ENCODE measurements at places on chromosomes 2 and 18.

- no peak for DNase-seq
Measured at GRCh38 chr18:63051928-63052327, 267.6 kb downstream of the BCL2 start.

DNA sequence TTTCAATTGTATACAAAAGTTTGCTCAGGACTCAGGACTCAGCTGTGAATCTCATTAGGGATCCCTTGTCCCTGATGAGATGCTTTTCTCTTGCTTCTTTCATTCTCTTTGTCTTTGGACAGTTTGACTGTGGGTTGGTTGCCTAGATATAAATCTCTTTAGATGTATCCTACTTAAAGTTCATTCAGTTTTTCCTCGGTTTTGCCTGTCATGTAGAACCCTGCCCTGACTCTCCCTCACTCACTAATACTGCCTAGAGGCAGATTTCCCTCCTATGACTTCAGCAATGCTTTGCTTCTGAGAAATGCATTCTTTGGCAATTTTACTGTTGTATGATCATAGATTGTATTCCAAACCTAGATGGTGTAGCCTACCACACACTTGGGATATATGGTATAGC is 421.4 kb upstream of the TCF4 start:
- no peak for DNase-seq

DNA sequence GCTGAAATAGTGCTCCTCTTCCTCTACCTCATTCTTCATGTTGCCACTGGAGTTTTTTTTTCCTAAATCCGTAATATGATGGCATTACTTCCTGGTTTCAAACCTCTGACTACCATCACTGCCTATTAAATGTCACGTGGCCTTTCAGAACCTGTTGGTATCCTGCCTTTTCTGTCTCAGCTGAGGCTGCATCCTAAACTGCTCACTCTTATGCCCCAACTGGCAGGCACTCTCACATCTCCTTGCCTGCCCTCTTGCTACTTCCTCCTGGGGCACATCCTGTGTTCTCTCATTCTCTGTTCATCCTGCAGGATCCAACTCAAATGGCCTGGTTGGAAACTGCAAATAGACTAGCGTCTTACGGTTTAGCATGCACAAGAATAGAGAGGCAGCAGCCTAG is 468.1 kb upstream of the FANCL start:
- DNase-seq = no peak

DNA sequence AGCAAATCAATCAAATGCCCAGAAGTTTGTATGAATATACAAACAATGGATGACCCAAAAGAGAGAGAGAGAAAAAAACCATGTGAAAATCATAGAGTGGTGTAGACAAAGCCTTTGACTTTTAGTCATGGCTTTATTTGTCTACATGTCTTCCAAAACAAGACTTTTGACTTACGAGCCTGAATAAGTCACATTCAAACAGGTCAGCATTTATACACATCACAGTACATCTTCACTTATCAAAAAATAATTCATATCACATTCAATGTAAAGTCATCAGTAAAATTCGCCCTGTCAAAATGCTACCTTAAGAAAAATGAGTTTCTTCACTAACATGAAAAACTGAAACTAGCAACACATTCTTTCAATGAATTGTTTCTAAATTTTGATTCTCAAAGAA is 1.9 kb downstream of the IFIH1 start:
- no peak for DNase-seq

DNA sequence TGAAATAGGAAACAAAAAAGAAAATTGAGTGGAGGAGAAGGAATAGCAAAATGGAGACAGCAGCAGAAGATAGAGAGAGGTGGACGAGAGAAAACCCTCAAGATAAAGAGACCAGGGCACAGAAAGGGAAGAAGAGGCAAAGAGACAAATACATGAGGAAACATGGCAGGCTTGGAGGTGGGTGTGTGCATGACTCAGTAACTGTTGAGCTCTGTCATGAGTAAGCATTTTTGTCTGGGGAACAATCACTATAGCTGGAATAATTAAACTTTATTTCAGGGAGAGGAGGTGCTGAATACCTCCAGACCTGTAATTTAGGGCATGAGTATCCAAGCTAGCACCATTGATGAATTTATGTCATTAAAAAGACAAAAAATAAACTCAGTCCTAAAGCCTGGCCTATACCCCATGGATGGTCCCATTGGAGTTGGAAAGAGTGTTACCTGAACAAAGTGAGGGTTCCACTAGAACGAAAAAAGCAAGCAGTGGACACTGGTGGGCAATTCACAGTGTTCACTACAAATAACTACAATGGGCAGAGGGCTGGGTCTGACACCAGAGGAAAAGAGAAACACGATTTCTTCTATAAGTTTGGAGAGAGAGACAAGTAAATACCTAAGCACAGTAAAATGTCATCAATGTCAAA is 145.5 kb downstream of the ADCYAP1 start:
- DNase-seq = no peak

DNA sequence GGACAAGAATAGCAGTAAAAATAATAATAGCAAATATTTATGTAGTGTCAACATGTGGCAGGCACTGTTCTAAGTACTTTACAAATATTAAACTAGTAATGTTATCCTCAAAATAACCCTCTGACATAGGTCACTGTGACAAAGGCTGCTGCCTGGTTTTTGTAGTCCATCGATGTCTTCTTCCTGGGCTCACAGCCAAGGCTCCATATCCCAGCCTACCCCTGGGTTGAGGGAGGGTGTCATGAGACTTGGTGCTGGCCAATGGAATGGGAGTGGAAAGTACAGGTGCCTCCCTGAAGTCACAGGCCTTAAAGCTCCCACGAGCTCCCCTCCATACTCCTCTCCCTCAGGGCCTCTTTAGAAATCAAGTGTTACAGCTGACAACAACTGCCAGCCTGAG is 159.3 kb downstream of the CYRIA start:
- DNase-seq = no peak

DNA sequence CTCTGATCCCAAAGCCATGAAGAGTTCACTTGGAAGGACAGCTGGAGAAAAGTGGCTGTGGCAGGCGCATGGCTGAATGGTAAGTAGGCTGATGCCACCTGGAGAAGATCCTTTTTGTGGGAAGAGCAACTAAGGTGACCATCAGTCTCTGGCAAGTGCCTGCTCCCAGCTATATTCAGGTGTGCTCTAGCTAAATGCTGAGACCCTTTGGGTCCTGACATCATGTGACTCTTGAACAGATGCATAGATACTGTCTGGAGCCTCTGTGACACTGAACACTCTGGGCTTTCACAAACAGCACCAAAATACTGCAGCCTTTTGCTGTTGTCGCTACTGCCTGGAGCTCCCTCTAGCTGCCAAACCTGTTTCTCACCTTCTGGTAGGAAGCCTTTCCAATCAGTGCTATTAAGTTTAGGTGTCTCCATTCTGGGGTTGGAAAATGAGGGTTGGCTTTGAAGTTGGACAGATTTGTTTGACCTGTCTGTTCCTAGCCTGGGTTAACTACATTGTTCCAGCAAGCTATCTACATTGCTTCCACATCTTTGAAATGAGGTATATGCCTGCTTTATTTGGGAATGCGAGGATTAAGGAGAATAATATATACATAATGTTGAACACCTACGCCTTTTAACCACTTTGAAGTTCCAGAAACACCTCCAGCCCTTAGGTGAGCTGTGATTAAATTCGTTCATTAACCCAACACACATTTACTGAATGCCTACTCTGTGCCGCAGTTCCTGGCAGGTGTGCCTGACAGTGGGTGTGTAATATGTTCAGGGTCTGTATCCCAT is 3.1 kb downstream of the EGR4 start:
- peak; percentile 78 for DNase-seq

DNA sequence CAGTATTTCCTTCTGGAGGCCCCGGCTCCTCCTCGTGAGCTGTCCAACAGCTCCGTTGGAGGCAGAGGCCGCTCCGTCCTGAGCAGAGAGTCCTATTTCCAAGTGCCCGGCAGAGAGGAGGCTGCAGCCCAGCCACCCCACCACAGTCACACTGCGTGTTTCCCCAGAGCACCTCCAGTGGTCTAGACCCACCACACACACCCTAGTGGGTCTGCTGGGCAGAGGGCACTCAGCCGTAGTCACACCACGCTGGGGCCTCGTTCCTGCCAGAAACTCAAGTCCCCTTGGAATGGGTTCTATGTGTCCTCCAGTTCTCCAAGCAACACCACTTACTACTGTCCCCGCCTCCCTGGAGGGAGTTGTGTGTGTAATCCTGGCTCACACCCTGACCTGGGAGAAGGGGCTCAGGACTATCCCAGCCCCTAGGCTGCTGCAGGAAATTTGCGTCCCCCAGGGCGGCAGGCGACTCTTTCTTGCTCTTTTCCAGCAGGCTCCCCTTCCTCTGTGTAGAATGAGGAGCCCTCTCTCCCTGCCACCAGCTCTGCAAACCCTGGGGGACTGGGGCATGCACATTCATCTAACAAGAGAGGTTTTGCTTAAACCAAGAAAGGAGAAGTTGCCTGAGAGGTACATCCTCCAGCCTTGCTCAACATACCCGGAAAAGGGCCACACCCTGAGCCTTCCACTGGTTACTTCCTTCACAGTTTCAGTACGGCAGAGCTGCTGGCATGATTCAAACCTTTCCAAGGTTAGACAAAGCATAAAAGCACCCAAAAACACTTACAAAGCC is 114.1 kb downstream of the NDUFA10 start:
- peak; percentile 53 for DNase-seq

Data from activated effector memory CD4-positive, alpha-beta T cell treated with anti-CD3 and anti-CD28 coated beads, Interleukin-2, amount 50 U/mL, for 16 hours (primary cell).